ENCODE measurements at places on chromosomes 7 and 10. TPM values are rescaled to one million over a fixed set of nuclear protein-coding genes. Genes with fewer than 3 reads are reported as not detected.

Gene PTPRZ1
- 22.5 TPM for total RNA-seq

Gene C10orf53
- total RNA-seq: not detected

Gene ABCB4
- not detected for total RNA-seq

Gene GAD2
- total RNA-seq: not detected

Gene ARHGAP12
- 7.9 TPM for total RNA-seq

Gene INA
- 3.7 TPM for total RNA-seq

Gene VOPP1
- 53.9 TPM for total RNA-seq

Gene SFRP4
- total RNA-seq: not detected

Gene TWIST1
- 2.6 TPM for total RNA-seq

Gene LIPJ
- not detected for total RNA-seq

Gene RASSF4
- total RNA-seq: 0.60 TPM

Gene CUL2
- total RNA-seq: 17.7 TPM

Gene SLC26A5
- not detected for total RNA-seq

Gene ORAI2
- 8.0 TPM for total RNA-seq

Gene NACAD
- total RNA-seq: 1.8 TPM

Gene ERVW-1
- not detected for total RNA-seq

Gene DDIT4
- total RNA-seq: 1,321 TPM

Gene KLLN
- 0.28 TPM for total RNA-seq

Gene CTTNBP2
- total RNA-seq: 2.5 TPM

Gene PILRA
- total RNA-seq: not detected

Gene KCTD7
- 2.8 TPM for total RNA-seq

Gene METTL27
- total RNA-seq: 0.84 TPM

Gene TECPR1
- total RNA-seq: 10.9 TPM

Gene RASA4
- total RNA-seq: 5.6 TPM

Gene CASTOR2
- 6.3 TPM for total RNA-seq

Gene TMEM229A
- not detected for total RNA-seq

Gene AQP1
- total RNA-seq: not detected

Gene CTNNA3
- not detected for total RNA-seq

Gene HECW1
- total RNA-seq: not detected

Gene TAS2R4
- 0.42 TPM for total RNA-seq

Gene ASB10
- total RNA-seq: not detected

Gene SFTPA1
- not detected for total RNA-seq

Measured in airway epithelial cell (primary cell).